ENCODE measurements at places on chromosomes 2 and 18.

GRCh38 chr2:137056704-137057103 is 291.4 kb downstream of the THSD7B start:
- no peak for DNase-seq

DNA sequence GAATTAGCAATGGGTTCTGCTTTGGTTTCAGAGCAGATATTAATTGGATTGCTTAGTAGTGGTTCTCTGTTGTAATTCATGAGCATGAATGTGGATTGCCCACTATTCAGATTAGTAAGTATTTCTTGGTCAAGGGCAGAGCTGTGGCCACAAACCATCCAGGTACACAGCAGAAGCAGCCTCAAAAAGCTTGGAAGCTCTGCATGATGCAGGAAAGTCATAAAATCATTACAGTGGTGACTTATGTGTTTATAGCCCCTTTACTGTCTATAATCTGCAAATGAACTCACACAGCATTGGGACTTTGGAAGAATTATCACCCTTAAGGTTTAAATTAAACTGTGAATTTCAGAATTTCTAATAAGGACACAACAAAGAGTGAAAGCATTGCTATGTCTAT is 1.9 kb upstream of the UGT1A1 start:
- no peak for DNase-seq

- no peak for DNase-seq
These were observed 56.4 kb upstream of the PPP1CB start for GRCh38 chr2:28695245-28695647.

DNA sequence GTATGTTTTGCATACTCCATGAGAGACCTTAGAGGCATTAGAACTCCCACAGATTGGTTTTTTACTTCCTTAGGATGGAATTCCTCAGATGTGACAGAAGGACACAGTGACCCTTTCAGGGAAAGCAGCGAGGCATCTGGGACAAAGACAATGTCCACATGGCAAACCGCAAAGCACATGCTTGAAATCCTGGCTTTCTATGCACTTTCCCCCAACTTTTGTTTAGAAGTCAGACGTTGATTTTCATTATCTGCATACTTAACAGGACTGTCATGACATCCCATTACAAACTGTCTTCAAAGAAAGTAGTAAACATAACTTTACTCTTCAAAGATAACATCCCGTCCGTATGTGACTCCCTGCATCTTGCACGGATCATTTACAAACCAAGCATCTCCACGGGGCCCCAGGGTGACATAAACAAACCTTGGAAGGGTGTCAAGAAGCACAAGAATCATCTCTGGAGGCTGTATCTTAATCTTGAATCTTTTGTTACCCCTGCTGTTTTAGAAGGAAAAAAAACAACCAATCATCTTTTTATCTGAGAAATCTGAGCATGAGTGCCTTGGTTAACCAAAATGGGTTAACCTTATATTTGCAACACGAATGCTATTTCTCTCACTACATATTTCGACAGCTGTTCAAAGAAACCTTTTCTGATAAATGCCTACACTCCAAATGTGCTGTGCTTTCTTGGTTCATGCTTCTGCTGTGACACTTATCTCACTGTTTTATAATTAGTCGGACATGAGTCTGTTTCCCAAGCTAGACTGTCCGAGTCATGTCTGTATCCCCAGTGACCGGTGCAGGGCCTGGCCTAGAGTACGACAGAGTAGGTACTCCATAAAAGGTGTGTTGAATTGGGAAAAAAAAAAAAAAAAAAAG is 90.8 kb downstream of the CCBE1 start:
- DNase-seq = no peak

DNA sequence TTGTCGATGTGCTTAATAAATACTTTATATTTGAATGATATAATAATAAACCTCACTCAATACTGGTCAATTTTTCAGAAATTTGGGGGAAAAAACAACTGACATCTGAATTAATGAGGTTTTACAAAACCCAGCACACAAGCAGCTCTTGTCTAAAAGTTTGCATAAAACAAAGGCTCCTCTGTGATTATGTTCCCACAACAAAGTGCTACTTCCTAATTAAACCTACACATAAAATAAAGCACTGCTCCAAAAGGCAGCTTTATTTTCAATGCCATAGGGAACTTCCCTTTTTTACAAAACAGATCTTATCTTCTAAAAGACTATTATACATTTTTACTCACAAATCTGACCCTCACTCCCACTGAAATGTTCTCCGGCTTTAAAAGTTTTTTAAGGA is 47.1 kb downstream of the LAMA1 start:
- DNase-seq = no peak

DNA sequence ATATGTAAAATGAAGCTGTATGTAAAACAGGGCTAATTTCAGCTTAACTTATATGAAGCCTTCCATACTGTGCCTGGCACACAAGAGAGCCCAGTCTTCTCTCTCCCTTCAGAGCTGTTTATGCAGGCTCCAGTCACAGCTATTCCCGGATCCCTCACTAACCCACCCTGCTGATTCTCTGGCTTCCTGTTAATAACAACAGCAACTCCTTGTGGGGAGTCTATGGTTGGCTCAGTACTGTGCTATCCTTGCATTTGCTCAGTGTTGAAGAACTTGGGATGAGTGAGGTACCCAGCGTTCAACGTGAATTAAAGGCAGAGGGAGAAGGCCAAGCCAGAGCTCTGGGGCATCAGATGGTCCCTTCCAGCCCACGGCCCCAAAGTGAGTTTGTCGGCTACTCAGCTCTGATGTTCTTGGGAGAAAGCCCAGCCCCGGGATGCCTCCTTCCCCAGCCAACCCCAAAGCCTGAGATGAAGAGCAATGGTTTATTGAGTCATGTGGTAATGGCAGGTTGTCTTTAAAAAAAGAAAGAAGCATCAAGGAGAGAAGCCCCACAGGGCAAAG is 43.2 kb downstream of the PSD4 start:
- DNase-seq = no peak

GRCh38 chr2:205776139-205776538 is 93.8 kb downstream of the NRP2 start:
- DNase-seq = no peak

DNA sequence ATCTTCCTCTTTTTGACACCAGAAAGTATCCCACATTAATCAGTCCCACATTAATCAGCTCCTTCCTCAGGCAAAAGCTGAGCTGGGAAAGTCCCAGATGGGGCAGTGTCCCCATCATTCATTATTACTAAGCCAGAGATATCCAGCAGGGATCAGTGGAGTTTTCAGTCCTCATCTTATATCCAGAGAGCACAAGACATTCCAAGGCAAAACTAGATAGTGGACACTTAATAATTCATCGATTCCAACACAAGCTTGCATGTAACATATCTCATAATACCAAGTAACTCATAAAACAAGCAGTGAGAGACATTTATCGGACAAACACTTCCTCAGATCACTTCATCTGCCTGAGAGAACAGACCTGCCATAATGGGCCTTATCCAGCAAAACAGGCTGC is 53.1 kb downstream of the MCFD2 start:
- DNase-seq = no peak

DNA sequence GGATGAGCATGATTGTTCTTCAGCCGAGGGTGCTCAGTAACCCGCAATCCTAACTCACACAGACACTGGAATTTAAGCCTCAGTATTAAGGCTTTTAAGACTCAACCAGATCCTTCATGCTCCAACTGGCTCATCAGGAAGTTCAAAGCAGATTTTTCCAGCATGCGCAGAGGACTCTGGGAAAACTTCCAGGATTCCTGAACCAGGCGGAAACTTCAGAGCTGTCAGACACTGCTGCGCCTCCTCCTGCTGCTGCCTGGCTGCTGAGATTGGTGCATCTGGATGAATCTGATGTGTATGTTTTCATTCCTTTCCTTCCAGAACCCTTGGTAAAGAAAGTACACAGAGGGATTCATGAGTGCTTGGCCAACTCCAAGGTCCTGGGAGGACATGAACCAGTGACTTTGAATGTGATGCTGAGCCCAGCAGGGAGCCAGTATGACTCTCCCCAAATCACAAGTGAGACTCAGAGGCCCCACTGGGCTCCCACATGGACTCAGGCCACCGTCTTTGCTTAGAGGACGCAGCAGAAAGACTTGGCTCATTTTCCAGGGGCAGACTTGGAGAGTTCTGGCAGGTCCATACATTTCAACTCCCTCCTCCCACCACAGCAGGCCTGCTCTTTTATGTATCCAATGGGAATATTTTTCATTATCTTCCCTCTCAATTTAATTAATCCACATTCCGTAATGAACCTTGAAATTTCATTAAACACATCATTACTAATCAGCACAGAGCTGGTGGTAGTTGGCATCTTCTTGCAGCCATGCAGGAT is 143.5 kb upstream of the HDAC4 start:
- DNase-seq = no peak

DNA sequence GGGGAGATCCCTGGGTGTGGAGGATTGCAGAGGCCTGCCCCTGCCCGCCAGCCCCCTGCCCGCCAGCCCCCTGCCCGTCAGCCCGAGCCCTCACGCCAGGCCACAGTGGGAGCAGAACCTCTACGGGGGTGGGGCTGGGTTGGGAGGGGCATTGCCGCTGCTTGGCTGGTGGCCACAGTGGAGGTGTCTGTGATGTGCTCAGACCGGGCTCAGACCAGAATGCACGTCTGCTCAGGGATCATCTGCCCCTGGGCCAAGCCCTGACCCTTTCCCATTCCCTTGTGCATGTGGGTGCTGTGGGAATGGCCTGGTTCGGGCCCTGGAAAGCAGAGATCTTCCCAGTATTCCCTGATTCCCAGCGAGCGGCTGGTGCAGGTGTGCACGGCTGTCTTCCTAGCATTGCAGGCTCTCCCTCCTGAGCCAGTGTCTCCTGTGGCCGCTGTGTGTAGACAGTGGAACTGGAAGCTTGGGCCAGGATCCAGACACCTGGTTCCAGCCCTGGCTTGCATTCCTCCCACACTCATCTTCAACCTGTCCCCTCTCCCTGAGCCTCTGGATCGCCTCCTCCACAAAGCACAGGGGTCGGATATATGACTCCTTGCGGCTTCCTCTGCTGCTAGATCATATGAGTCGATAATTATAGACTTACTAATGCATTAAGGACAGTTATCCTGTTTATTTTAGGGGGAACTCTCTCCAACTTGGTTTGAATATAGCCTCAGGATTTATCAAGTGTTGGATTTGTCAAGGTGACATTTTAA is 161.6 kb downstream of the LDLRAD4 start:
- no peak for DNase-seq

DNA sequence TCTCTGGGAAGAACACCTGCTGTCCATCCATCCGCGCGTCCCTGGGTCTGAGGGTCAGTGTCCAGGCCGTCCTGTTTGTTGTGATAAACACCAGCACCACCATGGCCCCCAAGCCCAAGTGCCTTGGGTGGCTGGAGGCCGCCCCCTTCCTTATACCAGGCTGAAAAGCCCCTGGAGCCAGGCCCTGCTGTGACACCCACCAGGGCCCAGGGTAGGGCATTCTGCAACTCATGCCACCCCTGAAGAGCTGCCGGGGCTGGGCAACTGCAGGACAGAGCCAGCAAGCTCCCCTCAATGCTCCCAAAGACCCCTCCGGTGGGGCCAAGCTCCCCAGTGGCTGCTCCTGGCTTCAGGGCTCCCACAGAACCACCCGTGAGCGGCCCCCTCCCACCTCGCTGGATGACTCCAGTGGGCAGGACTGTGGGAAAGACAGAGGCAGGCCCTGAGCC is 31.9 kb upstream of the SNED1 start:
- no peak for DNase-seq

DNA sequence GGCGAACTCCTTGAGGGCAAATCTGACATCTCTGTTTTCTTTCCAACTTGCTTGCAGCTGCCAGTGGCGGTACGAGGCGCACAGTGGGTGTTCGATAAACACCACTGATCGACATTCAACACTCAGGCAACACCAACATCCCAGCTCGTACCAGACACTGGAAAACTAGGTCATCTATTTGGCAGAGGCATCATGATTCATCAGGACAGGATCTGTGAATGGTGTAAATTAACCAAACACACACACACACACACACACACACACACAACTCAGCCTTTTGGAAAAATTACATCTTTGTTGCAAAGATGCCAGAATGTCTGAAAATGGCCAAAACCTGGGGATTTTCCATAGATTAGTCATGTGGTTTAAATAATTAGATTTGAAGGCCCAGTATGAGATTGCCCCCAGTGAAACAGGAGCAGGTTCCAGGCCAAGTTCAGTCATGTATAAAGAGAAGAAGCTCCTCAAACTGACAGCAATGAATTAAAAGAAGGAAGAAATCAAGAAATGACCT is 150.5 kb upstream of the NCKAP5 start:
- no peak for DNase-seq

DNA sequence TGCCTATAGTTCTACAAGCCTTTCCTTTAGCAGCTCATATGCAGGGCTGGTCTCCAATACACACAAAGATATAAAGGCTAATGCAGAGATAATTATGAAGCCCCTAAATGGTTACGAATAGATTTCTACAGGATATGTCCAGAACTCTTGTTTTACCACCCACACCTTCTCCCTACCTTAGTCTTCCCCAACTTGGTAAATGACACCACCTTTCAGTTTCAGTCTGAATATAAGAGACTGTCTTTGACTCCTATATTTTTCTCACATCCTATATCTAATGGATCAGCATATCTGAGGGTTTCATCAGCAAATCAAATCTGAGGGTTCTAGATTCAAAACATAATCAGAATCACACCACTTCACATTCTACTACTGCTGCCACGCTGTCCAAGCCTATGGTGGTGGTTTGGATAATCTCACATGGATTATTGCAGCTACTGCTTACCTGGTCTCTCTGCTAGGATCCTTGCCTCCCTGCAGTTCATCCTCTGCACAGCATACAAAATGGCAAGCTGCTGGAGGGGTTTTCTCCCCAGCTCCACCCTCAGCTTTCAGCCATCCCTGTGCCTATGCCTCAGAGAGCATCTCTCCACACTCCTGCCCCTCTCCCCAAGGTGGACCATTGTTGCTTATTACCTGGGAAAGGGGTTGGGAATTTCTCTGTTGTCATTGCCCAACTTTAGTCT is 178.0 kb upstream of the SPOPL start:
- no peak for DNase-seq

GRCh38 chr2:12918835-12919445 is 202.2 kb downstream of the TRIB2 start:
- DNase-seq = no peak

GRCh38 chr18:57445488-57446319 is 10.5 kb downstream of the ONECUT2 start:
- DNase-seq = no peak

- DNase-seq = no peak
These were observed 15.8 kb upstream of the PRSS56 start for GRCh38 chr2:232504438-232504837.

- no peak for DNase-seq
These were observed 126.8 kb upstream of the LGALSL start for GRCh38 chr2:64327129-64327509.

- no peak for DNase-seq
These were observed 25.9 kb downstream of the SMAD7 start for GRCh38 chr18:48924630-48925490.

- no peak for DNase-seq
These were observed 99.1 kb upstream of the ARHGAP15 start for GRCh38 chr2:143030127-143030526.

- DNase-seq = no peak
These were observed 15.6 kb upstream of the ANTXR1 start for GRCh38 chr2:68997401-68997800.

- DNase-seq = no peak
These were observed 261.1 kb upstream of the RAB12 start for GRCh38 chr18:8348051-8348720.

All from stimulated activated CD4-positive, alpha-beta T cell treated with anti-CD3 and anti-CD28 coated beads, Interleukin-15, amount 100 ng/mL, for 1 hour (primary cell).